Effector memory CD4-positive, alpha-beta T cell (primary cell): ENCODE measurements at places on chromosomes 7 and 10.
A peak's percentile ranks its signal among the peaks of the same experiment; 100 is the strongest.

GRCh38 chr7:36784991-36785940 is 61.0 kb upstream of the AOAH start:
- no peaks in the 10 kb centered on the region for H3K27me3 ChIP-seq
- DNase-seq = peak; percentile 58
- peaks cover 33% of the 10 kb centered on the region for H3K4me1 ChIP-seq
- no peak overlapping the region for H3K27ac ChIP-seq

- H3K27me3 ChIP-seq = no peaks in the 10 kb centered on the region
- H3K27ac ChIP-seq = peak overlapping the region; percentile 75
- peaks cover 86% of the 10 kb centered on the region for H3K4me1 ChIP-seq
- no peaks in the 10 kb centered on the region for H3K36me3 ChIP-seq
Observed at GRCh38 chr10:33134011-33134751, 176.2 kb upstream of the ITGB1 start.

DNA sequence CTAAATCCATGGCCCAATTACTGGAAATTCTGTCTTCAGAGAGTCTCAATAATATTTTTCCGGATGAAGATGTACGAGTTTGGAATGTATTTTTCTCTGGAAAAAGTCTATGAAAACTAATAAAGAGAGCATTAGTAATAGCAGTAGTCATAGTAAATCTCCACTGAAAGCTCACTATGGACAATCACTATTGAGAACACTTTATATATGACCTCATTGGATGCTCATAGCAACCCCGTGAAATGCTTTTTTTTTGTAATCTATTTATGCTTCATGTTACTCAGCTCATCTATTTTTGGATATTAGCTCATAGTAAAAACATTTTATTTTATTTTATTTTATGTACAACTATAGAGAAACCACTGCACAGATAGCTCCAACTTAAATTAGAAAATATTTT is 94.3 kb upstream of the MYO3A start:
- H3K27ac ChIP-seq = no peak overlapping the region
- DNase-seq = no peak
- no peaks in the 10 kb centered on the region for H3K27me3 ChIP-seq
- no peaks in the 10 kb centered on the region for H3K4me1 ChIP-seq
- H3K4me3 ChIP-seq = no peak overlapping the region

- no peaks in the 10 kb centered on the region for H3K27me3 ChIP-seq
- H3K27ac ChIP-seq = no peak overlapping the region
- no peak overlapping the region for H3K4me3 ChIP-seq
- DNase-seq = no peak
Observed at GRCh38 chr10:127458016-127458810, 90.9 kb upstream of the NPS start.

- H3K4me1 ChIP-seq = no peaks in the 10 kb centered on the region
- no peak overlapping the region for H3K27ac ChIP-seq
- no peak overlapping the region for H3K4me3 ChIP-seq
- DNase-seq = no peak
- H3K36me3 ChIP-seq = no peaks in the 10 kb centered on the region
Observed at GRCh38 chr10:25068152-25069058, 52.0 kb downstream of the THNSL1 start.

- no peak overlapping the region for H3K27ac ChIP-seq
- H3K27me3 ChIP-seq = no peaks in the 10 kb centered on the region
- no peaks in the 10 kb centered on the region for H3K4me1 ChIP-seq
- H3K36me3 ChIP-seq = no peaks in the 10 kb centered on the region
Observed at GRCh38 chr7:22717760-22718159, 9.2 kb upstream of the IL6 start.

GRCh38 chr10:121974019-121974534 is 940 bp downstream of the NSMCE4A start:
- no peaks in the 10 kb centered on the region for H3K27me3 ChIP-seq
- peaks cover 9% of the 10 kb centered on the region for H3K4me1 ChIP-seq
- DNase-seq = no peak
- no peaks in the 10 kb centered on the region for H3K36me3 ChIP-seq
- H3K4me3 ChIP-seq = peak overlapping the region; percentile 95

DNA sequence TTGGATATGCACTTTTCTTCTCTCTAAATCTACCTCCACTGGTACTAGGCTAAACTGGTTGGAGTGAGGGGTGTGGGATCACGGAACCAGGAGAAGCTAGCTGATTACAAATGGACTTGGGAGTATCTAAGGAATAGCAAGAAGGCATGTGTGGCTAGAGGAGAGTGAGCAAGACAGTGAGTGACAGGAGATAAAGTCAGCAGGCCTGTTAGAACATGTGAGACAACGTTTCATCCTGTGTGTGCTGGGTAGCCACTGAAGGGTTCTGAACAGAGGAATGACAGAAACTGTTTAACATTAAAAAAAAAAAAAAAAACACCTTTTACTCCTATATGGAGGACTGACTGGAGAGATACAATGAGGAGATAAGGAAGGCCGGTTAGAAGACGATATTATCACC is 51.7 kb downstream of the ZNF438 start:
- no peak overlapping the region for H3K4me3 ChIP-seq
- no peaks in the 10 kb centered on the region for H3K27me3 ChIP-seq
- no peaks in the 10 kb centered on the region for H3K4me1 ChIP-seq
- H3K27ac ChIP-seq = no peak overlapping the region

- DNase-seq = no peak
- no peaks in the 10 kb centered on the region for H3K27me3 ChIP-seq
- no peak overlapping the region for H3K4me3 ChIP-seq
- peak overlapping the region; percentile 13 for H3K27ac ChIP-seq
- H3K4me1 ChIP-seq = peaks cover 7% of the 10 kb centered on the region
Observed at GRCh38 chr10:11272915-11273389, 255.3 kb downstream of the CELF2 start.

- DNase-seq = no peak
- H3K4me1 ChIP-seq = no peaks in the 10 kb centered on the region
- no peak overlapping the region for H3K27ac ChIP-seq
- H3K27me3 ChIP-seq = no peaks in the 10 kb centered on the region
- H3K4me3 ChIP-seq = no peak overlapping the region
Observed at GRCh38 chr7:107023522-107024151, 20.9 kb upstream of the PRKAR2B start.

GRCh38 chr7:47832105-47832715 is 116.1 kb downstream of the PKD1L1 start:
- H3K27ac ChIP-seq = no peak overlapping the region
- no peaks in the 10 kb centered on the region for H3K36me3 ChIP-seq
- DNase-seq = no peak
- H3K4me3 ChIP-seq = no peak overlapping the region

DNA sequence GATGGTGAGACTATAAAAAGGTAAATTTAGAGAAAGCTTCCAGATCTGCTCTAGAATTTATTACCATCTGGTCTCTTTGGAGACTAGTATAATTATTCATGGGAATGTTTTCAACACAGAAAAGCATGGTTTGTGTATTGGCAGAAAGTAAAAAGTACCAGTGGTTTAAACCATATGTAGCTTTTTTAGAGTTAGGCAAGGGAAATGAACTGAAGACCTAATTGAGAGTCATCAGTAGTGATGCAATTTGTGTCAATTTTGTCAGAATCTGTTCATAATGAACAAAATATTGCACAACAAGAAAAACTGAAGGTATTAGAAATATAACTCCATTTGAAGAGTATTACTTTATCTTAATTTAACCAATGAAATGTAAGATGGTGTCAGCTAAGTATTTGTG is 181.4 kb downstream of the ADK start:
- H3K36me3 ChIP-seq = peaks cover 4% of the 10 kb centered on the region
- no peak overlapping the region for H3K27ac ChIP-seq
- no peaks in the 10 kb centered on the region for H3K27me3 ChIP-seq
- no peak for DNase-seq
- H3K4me3 ChIP-seq = no peak overlapping the region
- no peaks in the 10 kb centered on the region for H3K4me1 ChIP-seq

GRCh38 chr10:133481657-133482056 is 27.9 kb downstream of the SCART1 start:
- peaks cover under 1% of the 10 kb centered on the region for H3K4me1 ChIP-seq
- no peak for DNase-seq
- no peak overlapping the region for H3K4me3 ChIP-seq
- no peaks in the 10 kb centered on the region for H3K36me3 ChIP-seq
- no peaks in the 10 kb centered on the region for H3K27me3 ChIP-seq
- H3K27ac ChIP-seq = no peak overlapping the region

GRCh38 chr10:28715246-28715645 is 37.9 kb downstream of the BAMBI start:
- no peak for DNase-seq
- H3K4me1 ChIP-seq = no peaks in the 10 kb centered on the region
- H3K27me3 ChIP-seq = no peaks in the 10 kb centered on the region

DNA sequence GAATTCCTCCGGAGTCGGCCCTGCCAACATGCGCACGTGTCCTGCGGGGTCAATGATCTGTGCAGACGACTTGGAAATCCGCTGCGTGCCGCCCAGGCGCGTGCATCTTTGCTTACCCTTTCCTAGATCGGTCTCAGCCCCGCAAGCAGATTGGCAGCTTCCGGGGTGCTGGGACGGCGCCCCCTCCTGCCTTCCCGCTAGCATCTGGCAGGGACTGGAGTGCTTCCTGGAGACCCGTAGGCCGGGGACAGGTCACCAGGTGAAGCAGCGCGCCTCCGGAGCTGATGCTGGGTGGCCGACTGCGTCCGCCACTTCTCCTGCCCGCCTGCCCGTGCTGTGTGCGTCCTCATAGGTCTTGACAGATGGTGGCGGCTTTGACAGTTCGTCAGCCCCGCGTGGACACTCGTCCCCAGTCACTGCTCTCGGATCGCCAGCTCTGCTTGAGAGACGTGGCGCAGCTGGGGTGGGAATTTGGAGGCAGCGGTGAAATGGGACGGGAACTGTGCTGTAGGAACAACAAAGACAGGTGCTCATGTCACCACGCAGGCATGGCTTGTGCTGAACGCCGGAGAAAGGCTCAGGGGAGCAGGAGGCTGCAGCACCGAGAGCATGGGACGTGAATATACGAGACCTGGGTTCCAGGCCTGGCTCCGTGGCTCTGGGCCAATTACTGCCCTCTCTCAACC is 21.9 kb upstream of the KCNK18 start:
- H3K4me3 ChIP-seq = peak overlapping the region; percentile 68
- H3K36me3 ChIP-seq = no peaks in the 10 kb centered on the region
- no peak overlapping the region for H3K27ac ChIP-seq
- H3K27me3 ChIP-seq = peaks cover 11% of the 10 kb centered on the region
- DNase-seq = peak; percentile 13
- H3K4me1 ChIP-seq = no peaks in the 10 kb centered on the region

- no peaks in the 10 kb centered on the region for H3K27me3 ChIP-seq
- H3K4me3 ChIP-seq = no peak overlapping the region
- no peaks in the 10 kb centered on the region for H3K36me3 ChIP-seq
- H3K4me1 ChIP-seq = no peaks in the 10 kb centered on the region
Observed at GRCh38 chr10:124196659-124197058, 103.3 kb upstream of the CHST15 start.

GRCh38 chr10:123140983-123141390 is 5.2 kb downstream of the HMX3 start:
- peaks cover 62% of the 10 kb centered on the region for H3K4me1 ChIP-seq
- H3K4me3 ChIP-seq = no peak overlapping the region
- H3K36me3 ChIP-seq = no peaks in the 10 kb centered on the region
- no peak for DNase-seq
- no peak overlapping the region for H3K27ac ChIP-seq
- peaks cover 90% of the 10 kb centered on the region for H3K27me3 ChIP-seq

GRCh38 chr10:86117051-86117450 is 249.5 kb downstream of the GRID1 start:
- no peaks in the 10 kb centered on the region for H3K4me1 ChIP-seq
- H3K4me3 ChIP-seq = no peak overlapping the region
- no peak for DNase-seq

DNA sequence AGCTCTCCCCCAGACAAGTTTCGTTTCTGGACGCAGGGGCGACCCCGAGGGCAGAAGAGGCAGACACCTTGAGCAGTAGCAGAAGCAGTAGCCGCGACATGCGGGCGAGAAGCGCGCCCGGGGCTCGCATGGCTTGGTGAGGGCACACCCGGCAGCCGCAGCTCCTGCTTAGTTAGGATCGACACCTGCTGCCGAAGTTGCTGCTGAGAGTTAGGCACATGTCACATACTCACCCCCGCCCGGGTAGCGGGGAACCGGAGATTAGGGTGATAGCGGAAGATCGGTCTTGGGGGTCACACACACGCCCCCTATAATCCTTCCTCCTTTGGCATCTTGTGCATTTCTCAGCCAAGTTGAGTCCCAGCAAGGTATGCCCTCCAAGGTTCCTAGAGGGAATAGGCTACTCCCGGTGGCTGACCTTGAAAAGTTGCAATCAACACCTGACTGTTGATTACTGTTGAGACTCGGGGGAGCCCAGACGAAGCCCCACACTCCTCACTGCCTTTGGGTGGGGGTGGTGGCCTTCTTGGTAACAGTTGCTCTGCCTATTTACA is 668 bp downstream of the GPR37 start:
- H3K4me1 ChIP-seq = peaks cover 7% of the 10 kb centered on the region
- H3K27me3 ChIP-seq = peaks cover 22% of the 10 kb centered on the region
- peak overlapping the region; percentile 58 for H3K4me3 ChIP-seq
- DNase-seq = no peak

DNA sequence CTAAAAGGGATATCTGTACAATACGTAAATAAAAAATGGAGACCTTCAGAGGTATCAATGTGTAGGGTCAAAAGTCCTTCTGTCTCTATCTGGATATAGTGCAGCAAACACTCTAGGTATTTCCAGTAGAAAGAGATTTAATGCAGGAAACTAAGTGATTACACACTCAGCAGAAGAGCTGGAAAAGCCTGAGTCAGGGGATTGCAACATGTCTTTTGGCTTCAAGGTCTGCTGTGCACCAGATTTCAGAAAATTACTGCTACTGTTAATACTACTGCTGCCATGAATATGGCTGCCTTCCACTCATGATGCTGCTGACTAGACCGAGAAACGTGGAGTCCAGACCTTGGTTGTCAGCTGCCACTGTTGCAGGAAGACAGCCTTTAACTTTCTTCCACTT is 94.9 kb upstream of the DLX6 start:
- no peak for DNase-seq
- H3K36me3 ChIP-seq = no peaks in the 10 kb centered on the region
- H3K27me3 ChIP-seq = peaks cover 6% of the 10 kb centered on the region
- H3K4me1 ChIP-seq = no peaks in the 10 kb centered on the region
- H3K4me3 ChIP-seq = no peak overlapping the region
- H3K27ac ChIP-seq = no peak overlapping the region

- H3K36me3 ChIP-seq = no peaks in the 10 kb centered on the region
- no peaks in the 10 kb centered on the region for H3K27me3 ChIP-seq
- H3K4me3 ChIP-seq = no peak overlapping the region
- no peak overlapping the region for H3K27ac ChIP-seq
- no peak for DNase-seq
Observed at GRCh38 chr7:136956232-136956631, 87.8 kb downstream of the CHRM2 start.

GRCh38 chr10:107423903-107424302 is 259.4 kb upstream of the SORCS1 start:
- no peaks in the 10 kb centered on the region for H3K36me3 ChIP-seq
- H3K4me3 ChIP-seq = no peak overlapping the region
- H3K4me1 ChIP-seq = no peaks in the 10 kb centered on the region
- no peak for DNase-seq

DNA sequence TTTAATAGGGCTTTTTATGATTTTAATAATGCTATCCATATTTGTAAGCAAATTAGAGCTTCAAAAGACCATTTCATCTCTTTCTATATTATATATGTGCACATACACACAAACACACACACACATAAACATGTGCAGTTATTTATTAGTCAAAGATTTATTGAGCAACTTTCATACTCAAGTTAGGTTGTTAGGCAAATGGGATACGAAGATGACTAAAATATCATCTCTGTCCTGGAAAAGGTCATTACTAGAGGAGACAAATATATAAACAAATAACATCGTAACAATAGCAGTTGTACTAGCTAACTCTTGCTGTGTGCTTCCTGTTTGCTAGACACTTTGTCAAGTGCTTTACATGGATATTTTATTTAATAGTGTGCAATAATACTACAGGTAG is 307.9 kb downstream of the SNX13 start:
- H3K27me3 ChIP-seq = no peaks in the 10 kb centered on the region
- no peaks in the 10 kb centered on the region for H3K36me3 ChIP-seq
- no peaks in the 10 kb centered on the region for H3K4me1 ChIP-seq
- no peak overlapping the region for H3K27ac ChIP-seq
